Esophagus squamous epithelium (tissue), 5 donors: ENCODE measurements at places on chromosomes 2 and 18.

- DNase-seq, result no peak
These were observed 1653.1 kb upstream of the SLC39A10 start for GRCh38 chr2:194003911-194004310.

- no peak for DNase-seq
These were observed 167.4 kb downstream of the PTGR3 start for GRCh38 chr18:75041586-75041985.

- no peak for DNase-seq
These were observed 25.3 kb upstream of the BCL2L11 start for GRCh38 chr2:111095434-111095833.

DNA sequence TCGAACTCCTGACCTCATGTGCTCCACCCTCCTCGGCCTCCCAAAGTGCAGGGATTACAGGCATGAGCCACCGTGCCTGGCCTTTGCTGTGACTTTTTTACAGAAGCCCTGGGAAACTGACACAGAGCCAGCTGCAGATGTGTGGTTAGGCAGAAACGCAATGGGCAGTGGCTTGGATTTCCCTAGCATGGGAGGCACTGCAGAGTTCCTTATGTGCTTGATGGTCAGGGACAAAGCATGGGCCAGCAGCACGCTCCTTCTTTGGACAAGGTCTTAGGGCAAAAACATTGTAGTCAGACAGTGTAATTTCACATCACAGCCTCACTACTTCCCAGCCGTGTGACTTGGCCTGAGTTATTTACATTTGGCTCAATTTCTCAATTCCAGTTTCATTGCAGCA, 153.9 kb downstream of the RNF144A start:
- DNase-seq, result no peak

DNA sequence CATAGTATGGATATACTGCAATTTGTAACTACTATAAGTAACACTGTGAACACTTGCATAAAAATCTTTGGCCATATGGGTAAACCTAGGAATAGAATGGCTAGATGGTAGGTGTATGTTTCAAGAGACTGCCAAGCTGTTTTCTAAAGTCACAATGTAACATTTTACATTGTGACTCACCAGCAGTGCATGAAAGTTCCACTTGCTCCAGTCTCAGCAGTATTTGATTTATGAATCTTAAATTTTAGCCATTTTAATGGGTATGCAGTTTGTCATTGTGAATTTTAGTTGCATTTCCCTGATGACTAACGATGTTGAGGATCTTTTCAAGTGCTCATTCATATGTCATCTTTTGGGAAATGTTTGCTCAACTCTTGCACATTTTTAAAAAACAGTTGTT, 86.1 kb downstream of the FARSB start:
- no peak for DNase-seq

DNA sequence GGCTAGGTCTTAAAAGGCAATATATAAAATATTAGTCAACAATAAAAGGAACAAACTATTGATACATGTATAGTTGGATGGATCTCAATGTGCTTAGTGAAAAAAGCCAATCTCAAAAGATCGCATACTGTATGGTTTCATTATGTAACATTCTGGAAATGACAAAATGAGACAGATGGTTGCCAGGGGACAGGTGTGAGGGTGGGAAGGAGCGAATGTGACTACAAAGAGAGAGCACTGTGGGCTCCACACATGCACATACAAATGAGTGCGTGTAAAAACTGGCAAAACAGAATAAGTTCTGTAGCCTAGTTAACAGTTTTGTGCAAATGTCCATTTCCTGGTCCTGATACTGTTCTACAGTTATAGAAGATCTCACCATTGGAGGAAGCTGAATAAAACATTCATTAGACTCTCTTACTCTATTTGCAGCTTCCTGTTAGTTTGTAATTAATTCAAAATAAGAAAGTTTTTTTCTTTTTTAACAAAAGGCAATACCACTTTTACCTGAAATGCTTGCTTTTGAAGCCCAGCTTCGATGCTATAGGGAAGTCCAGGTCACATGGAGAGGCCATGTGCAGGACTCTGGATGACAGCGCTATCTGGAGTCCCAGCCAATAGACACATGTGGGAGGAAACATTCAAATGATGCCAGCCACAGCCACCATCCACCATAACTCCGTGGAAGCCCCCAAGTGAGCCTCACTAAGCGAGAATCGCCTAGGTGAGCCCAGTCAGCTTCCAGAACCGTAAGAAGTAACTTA, 21.0 kb upstream of the C2orf80 start:
- DNase-seq, result no peak

DNA sequence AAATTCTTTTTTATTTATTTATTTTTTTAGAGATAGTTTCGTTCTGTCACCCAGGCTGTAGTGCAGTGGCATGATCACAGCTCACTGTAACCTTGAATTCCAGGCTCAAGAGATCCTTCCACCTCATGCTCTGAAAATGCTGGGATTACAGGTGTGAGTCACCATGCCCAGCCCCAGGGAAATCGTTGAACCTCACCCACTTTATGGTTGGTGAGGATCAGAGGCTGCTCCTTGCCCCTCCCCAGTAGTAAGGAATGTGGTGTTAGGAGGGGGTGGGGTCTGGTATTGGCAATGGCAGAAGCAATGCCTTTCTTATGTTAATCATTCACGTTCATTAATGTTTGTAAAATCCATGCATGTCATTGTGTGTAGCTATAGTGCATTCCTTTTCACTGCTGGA, 161.9 kb downstream of the SUCLG1 start:
- DNase-seq, result no peak

DNA sequence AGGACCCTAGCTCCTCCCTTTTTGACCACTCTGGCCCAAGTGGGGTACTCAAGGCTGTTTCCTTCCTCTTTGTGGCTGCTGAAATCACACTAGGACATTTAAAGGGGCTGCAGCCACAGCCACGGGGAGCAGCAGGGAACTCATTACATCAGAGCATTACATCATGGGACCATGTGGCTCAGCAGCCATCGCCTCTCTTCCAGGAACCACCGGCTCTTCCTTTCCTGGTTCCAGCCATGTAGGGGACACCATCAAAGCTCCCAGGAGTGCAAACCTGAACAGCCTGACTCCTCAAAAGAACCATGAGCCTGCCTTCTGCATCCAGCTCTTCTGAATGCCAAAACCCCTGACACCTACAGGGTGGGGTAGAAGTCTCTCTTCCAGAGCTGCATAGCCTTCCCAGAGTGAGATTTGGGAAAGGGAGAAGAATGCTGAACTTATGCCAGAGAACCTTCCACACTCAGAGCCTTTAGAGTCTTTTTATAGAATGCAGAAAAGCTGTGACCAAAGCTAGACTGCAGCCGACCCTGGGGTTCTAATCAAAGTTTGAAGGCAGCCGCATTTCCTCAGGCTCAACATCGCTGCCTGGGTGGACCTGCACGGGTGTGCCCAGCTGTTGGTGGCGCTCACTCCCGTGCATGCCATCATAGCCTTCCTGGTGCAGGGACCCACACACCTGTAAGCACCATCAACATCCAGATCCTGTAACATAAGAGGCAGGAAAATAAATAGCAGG, 121.7 kb downstream of the KLHL29 start:
- no peak for DNase-seq

DNA sequence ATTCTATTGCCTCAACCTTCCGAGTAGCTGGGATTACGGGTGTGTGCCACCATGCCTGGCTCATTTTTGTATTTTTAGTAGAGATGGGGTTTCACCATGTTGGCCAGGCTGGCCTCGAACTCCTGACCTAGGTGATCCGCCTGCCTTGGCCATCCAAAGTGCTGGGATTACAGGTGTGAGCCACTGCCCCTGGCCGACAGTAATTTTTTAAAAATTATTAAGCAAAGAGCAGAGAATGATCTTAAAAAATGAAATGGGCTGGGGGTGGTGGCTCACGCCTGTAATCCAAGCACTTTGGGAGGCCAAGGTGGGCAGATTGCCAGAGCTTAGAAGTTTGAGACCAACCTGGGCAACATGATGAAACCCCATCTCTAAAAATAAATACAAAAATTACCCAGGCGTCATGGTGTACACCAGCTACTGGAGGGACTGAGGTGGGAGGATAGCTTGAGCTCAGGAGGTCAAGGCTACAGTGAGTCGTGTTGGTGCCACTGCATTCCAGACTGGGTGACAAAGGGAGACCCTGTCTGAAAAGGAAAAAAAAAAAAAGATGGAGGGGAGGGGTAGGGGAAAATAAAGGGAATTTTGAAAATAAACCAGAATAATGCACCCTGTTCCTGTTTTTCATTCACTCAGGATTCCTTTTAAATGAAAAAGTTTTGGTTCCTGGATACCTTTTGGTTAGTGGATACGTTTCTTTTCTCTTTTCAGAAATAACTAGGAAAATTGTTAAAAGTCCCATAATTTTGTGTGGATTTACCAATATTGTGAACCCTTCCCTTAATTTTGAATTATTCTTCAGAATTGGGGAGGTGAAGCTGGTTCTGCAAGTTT, 33.9 kb downstream of the MAP4K4 start:
- DNase-seq, result no peak

GRCh38 chr2:232417489-232417888, 10.8 kb downstream of the ALPG start:
- DNase-seq, result no peak

DNA sequence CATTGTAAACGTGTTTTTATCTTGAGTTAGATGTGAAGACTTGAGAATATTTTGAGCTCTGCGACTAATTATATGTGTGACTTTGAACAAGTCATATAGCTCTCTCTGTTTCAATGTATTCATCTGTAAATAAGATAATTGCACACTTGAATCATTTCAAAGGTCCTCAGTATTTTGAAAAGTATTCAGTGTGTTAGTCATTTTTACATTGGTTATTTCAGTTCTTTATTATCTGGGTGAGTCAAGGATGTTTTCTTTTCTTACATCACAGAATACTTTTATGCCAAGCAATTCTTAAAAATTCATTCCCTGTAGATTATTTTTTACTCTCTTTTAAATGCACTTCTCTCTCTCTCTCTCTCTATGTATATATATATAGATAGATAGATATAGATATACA, 1098.0 kb upstream of the ZEB2 start:
- DNase-seq, result no peak

DNA sequence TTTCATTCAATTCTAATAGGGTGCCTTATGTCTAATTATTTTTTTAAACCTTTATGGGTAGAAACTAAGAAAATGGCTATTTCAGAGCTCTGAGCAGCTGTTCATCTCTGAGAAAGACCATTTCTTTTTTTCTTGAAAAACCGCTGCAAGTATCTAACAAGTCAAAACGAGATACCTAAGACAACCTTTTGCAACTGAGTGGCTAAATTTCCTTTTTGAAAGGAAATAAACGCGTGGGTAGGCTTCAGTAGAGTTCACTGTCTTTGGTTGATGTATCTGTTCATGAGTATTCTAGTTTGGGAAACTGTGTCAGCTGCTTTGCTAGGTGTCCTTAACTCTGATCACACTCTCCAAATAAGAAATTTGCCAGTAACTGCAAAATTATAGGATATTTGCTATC, 104.3 kb upstream of the LINC00305 start:
- DNase-seq, result no peak

DNA sequence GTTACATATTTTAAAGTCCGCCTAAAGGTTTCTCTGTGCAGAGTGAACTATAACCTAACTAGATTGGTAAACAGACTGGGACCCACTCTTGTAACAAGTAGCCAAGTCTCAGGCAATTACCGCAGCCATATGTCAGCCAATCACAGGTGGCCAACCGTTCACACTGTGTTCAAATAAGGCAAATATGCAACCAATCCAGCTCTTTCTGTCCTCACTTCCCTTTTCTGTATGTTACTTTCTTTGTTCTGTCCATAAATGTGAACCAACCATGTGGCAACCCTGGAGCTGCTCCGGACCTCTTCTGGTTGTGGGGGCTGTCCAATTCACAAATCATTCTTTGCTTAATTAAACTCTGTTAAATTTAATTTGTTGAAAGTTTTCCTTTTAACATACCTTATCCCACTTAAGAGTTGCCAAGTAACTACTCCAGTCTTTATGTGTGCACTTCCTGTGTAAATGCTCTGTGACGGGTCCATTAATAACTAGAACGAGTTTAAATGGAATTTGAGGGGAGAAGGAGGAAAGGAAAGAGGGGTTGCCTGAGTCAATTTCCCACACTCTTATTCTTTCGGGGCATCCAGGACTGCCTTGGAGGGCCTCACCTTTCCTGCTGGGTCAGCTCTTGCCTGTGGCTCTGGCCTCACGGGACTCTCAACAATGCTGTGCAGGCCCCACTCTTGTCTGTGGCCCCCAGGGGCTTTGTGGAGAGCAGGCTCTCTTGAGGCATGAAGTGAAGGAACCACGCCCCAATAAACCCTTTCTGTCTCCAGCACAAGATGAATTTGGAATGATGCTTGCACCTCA, 6.6 kb upstream of the RPL37A start:
- no peak for DNase-seq

- DNase-seq, result no peak
These were observed 46.1 kb upstream of the TWIST2 start for GRCh38 chr2:238801791-238802190.

DNA sequence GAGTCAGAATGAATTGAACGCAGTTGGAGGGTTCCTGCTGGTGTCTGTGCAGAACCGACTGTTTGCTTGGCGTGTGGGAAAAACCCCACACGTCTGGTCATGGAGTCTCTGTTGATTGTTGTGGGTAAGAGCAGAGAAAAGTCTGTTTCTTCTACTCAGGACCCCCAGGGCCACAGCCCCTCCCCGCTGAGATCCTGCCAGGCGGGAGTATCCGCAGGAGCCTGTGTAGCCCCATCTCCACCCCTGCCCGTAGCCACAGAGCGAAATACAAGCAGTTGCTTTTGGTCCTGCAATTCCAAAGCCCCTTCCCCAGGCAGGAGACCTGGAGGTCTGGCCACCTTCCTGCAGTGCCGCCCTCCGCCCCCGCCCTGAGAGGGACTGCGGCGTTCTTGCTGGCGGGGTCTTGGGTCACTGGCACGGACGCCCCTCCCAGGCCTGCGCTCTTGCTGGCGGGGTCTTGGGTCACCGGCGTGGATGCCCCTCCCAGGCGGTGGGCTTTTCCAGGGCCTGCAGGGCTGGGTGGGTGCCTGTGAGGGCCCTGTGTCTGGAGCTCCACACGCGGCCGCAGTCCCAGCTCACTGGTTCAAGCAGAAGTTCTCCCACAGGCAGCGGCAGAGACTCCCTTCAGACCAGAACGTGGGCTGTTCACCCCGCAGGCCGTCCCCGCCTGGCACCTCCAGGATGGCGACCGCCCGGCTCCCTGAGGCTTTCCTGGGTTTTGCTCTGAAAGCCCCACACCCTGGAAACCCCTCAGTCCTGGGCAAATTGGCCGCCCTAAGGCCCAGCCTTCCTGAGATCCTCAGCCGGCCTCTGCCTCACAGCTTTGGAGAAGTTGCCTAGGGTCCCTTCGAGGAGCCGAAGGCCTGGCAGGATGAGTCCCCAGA, 76.0 kb upstream of the CTDP1 start:
- DNase-seq, result no peak

DNA sequence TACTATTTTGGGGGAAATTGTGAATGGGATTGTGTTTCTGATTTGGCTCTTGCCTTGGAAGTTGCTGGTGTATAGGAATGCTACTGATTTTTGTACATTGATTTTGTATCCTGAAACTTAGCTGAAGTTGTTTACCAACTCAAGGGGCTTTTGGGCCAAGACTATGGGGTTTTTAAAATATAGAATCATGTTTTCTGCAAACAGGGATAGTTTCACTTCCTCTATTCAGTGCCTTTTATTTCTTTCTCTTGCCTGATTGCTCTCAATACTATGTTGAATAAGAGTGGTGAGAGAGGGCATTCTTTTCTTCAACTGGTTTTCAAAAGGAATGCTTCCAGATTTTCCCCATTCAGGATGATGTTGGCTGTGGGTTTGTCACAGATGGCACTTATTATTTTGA, 1383.8 kb upstream of the ACVR2A start:
- DNase-seq, result no peak

- DNase-seq, result no peak
These were observed 25.9 kb downstream of the MRO start for GRCh38 chr18:50793641-50794565.

- DNase-seq, result no peak
These were observed 126.2 kb downstream of the METTL8 start for GRCh38 chr2:171307560-171307959.

- no peak for DNase-seq
These were observed 71.7 kb downstream of the DNMT3A start for GRCh38 chr2:25270061-25270460.
